ENCODE measurements at places on chromosomes 5 and 9. TPM values are rescaled to one million over a fixed set of nuclear protein-coding genes. Genes with fewer than 3 reads are reported as not detected.

DNA sequence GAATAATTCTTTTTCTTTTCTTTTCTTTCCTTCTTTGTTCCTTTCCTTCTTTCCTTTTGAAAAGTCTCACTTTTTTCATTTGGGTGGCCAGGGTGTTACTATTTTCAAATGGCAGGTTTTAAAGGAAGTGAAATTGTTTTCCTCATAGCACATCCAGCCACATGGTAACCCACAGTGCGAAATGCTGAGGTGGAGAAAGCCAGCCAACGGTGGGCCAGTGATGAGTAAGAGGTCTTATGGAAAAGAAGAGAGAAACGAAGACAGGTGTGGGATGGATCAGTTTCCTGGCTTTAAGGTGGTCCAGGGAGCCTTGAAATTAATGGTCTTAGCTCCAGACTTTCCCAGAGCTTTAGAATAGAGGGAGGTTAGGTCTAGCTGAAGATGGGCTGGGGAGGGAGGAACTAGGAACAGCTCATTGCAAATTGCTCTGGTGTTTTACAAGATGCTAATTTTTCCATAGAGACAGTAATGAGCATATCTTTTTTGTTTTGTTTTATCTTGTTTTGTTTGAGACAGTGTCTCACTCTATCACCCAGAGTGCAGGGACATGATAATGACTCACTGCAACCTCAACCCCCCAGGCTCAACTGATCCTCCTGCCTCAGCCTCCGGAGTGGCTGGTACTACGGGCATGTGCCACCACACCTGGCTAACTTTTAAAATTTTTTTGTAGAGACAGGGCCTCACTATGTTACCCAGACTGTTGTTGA lies 17.8 kb downstream of the ITK start:
- DNase-seq = no peak

HRH2 gene
- 10.6 TPM for total RNA-seq

- no peak for DNase-seq
These were observed 16.3 kb downstream of the NMRK1 start for GRCh38 chr9:75071530-75072122.

DNA sequence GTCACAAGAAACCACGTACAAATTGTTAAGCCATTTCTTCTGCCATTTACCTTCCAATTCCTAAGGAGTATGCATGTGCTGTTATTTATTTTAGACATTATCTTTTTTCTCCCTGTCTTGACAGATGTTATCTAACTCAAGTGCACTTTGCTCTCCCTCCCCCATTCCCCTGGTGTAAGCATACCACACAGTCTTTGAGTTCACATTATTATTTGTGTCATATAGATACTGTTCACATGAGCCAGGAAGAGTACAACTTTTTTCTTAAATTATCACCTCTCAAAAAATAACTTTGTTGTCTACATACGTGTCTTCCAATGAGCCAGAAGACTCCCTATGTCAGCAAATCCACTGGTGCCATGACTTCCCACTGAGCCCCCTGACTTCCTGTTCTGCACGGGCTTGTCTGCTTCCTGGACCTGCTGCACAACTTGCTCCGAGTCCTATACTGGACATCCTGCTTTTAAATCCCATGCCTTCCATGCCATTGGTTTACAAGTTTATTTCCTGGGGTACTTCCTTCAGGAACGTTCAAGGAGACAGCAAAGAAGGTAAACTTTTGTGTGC lies 19.9 kb upstream of the FAM120A start:
- no peak for DNase-seq

GRCh38 chr5:33241802-33242201 lies 199.0 kb upstream of the TARS1 start:
- DNase-seq = peak; percentile 30

DNA sequence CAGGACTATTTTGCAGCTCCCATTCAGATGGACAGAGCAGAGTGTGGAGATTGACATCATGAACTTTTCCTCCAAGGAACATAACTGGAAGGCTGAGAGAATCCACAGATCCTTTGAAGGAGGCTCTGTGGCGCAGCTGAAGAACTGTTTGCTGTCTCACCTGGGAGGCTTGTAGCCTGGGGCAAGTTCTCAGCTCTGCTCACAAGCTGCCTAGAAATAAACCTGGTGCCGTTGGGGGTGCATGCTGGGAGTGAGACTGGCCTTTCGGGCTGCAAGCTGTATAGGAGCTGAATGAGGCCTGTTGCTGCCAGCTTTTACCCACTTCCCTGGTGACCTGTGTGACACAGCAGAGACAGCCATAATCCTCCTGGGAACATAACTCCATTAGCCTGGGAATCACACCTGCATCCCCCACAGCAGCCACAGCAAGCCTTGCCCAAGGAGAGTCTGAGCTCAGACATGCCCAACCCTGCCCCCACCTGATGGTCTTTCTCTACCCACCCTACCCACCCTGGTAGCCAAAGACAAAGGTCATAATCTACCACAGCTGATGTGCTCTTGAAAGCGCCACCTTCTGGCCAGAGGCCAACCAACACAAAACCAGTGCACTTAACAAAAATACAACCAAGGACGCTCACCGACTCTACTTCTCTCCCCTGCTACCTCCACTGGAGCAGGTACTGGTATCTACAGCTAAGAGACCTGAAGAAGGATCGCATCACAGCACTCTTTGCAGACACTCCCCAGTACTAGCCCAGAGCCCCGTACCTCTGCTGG lies 205.1 kb upstream of the MRPS30 start:
- no peak for DNase-seq

GRCh38 chr5:127746756-127747155 lies 43.6 kb downstream of the CCDC192 start:
- no peak for DNase-seq

DNA sequence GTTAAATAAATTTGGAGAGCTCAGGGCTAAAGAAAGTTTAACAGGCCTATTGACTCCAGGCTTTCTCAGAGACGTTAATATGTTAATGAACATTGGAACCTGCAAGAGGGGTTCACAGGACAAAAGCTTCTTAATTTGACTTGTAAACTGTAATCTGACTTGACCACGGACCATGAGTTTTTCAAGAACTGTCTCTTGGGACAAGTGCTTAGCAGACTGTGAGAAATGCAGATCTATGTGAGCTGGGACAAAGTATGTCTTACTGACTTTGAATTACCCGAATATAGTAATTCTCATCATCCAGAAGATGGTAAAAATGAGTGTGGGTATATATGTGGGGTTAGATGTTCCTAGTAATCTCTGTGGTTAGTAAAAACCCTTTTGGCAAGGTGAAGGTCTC lies 186.6 kb downstream of the ATP10B start:
- DNase-seq = no peak

CCDC152 gene
- total RNA-seq = 1.1 TPM

DNA sequence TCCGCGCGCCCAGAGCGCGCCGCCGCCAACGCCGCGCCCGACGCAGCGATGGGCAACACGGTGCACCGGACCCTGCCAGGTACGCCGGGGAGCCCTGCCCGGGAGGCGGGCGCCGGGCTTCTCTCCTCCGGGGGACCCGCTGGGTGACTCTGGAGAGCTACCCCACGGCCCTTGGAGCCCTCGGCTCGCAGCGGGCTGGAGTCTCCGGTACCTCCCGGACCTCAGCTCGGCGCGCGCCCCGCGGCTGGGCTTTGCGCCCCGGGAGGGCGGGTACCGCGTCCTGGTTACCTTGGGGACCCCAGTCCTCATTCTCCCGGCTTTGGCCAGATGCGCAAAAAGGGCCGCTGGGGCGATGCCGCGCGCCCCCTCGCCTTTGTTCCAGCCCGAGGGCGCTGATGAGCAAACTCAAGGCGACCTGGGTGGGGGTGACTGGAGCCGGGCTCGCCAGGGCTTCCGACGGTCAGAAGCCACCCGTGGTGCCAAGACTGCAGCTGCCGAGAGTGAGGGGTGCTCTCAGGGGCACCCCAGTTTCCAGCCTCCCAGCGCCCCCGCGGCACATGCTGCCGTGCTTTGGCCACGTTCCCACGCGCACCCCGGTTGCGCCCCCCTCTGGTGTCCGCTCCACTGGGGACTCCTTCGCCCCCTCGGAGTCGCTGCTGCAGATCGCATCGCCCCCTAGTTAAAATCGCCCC lies 442 bp downstream of the NEURL1B start:
- DNase-seq = peak; percentile 57

GRCh38 chr5:96649681-96650540 lies 12.3 kb upstream of the CAST start:
- no peak for DNase-seq

- DNase-seq = peak; percentile 55
These were observed 217.9 kb downstream of the SREK1 start for GRCh38 chr5:66362046-66362445.

GRCh38 chr5:32255540-32255900 lies 57.2 kb downstream of the MTMR12 start:
- no peak for DNase-seq

DNA sequence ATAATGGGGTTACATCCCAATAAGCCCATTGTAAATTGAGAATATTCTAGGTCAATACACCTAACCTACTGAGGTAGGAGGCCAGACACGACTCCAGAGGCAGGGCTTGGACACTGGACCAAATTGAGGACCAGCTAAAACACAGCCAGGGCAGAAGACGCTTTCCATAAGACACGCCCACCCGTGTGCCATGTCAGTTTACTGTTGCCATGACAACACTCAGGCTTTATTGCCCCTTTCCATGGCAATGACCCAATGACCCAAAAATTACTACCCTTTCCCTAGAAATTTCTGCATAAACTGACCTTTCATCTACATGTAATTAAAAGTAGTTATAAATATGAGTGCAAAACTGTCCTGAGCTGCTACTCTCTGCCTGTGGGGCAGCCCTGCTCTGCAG lies 31.5 kb downstream of the SLC22A4 start:
- no peak for DNase-seq

DNA sequence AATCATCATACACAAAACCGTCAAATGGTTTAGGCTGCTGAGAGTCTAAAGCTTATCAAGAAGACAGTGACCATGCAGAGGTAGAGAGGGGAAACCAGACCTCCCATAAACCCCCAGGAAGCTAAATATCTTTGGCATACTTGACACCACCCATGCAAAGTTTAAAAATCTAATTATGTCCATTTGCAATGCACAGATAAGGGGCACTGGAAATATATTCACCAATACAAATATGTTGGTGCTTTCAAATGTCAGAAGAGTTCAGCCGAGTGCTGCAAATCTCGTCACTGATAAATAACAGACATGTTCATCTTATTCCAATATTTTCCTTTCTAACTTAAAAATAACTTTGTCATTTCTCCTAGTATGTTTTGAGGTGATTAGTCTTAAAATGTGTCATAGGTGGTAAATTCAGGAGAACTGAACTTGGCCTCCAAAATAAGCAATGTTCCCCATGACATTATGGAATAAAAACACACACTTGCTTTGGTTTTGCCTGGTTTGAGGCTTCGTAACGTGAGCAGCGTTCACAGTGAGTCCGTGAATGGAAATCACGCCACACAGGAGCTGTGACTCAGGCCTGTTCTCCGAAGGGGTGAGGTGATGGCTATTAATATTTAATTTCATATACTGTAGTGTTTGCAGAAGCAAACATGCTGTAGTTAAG lies 182.2 kb downstream of the AOPEP start:
- DNase-seq = no peak

DNA sequence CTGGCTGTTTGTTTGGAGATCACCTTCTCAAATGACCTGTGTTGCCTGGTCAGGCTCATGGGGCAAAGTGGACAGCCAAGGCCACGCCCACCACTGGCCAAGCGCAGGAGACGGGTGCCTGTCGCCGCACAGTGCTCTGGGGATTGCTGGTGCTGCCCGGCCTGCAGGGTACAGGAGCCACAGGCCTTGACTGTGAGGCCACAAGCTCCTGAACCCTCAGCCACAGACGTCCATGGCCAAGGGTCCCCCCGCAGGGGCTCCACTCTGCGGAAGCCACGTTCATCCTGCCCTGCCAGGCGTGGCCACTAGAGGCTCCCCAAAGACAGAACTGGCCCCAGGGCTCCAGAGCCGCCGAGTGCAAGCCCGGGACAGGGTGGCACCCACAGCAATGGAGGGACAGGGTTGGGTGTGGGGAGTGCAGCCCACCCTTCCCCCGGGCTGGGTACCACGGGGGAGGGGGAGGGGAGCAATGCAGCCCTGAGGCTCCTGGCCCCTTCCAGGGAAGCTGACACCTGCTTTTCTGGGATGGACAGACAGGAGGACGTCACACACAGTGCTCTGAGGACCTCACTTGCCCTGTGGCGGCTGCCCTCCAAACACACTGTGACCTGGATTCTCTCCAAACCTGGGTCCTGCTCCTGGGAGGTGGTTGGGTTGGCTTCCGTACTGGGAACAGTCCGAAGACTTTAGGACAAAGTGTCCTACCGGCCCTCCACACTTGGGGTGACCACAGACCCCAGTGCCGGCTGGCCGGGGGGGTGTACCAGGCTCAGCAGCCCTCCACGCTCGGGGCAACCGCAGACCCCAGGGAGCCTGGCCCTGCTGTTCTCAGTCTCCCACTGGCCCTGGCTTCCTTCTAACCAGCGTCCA lies 21.5 kb downstream of the TPPP start:
- DNase-seq = peak; percentile 84

GRCh38 chr5:138149530-138149929 lies 10.3 kb upstream of the NME5 start:
- DNase-seq = no peak

- no peak for DNase-seq
These were observed 67.2 kb upstream of the SUSD1 start for GRCh38 chr9:112242147-112242804.

GCNT4 gene
- total RNA-seq = 2.0 TPM

DNA sequence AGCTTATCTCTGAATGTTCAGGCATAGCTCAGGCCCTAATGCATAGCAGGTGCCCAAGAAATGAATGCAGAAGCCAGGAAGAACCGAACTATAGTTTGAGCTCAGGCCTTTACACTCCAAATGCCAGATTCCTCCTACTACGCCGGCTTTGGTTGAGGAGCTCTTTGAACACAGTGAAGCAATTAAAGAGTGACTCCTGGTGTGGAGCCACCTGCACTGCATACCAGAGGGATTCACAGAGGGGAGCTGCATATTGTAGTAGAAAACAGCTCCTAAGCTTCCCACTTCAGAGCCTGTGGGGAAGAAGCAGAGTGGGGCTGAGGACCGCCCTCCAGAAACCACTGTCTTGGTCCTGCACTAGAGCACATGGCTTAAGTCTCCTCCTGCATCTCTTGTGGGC lies 14.5 kb upstream of the KCNMB1 start:
- no peak for DNase-seq

- no peak for DNase-seq
These were observed 34.5 kb downstream of the SLC1A3 start for GRCh38 chr5:36640949-36641348.

DNA sequence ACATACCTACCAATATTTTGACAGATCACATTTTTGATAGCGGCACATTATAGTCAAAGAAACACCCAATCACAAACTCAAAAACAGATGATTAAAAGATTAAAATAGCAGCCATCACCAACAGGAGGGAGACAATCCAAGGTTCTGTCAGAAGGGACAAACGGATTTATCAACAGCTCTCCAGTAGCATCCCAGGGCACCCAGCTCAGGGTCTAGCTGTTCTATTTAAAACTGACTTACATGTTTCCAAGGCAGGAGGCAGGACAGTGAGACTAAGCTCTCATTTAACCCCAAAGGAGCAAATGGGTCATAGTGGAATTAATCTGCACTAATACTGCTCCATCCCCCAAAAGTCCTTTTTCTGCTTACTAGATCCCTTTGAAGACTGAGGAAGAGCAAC lies 3.2 kb downstream of the AGTPBP1 start:
- DNase-seq = no peak

DNA sequence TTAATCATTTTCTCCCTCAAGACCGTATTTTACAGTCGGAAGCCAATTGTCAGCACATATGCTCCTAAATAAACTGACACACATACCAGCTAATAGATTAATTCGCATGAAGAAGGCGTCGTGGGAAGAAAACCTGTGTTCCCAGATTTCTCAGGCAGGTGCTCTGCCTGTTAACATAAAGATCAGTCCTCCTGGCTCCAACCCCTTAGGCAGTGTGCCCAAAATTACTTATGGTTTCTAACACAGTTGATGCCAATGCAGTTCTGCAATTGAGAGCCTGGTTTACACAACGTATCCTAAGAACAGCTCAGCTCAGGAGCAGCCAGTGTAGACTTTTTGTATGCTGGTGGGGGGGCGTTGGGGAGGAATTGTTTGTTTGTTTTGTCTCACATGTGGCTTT lies 208.3 kb downstream of the ENC1 start:
- no peak for DNase-seq
